EL (cell line): ENCODE measurements at places on chromosomes 6 and 20.

DNA sequence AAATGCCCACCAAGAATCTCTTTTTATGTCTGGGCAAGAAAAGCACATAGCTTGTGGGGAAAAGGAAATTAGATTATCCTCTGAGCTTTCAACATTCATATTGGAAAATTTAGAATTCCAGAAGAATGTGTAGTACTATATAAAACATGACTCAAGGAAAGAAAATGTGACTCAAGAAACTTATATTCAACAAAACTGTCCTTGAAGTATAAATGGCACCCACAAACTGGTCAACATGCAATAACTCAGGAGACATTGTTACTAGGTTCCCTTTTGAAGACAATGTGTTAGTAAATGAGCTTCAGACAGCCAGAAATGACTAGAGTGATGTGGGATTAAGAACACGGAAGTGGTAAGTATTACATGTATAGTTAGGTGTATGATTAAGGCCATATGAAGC is 26.1 kb upstream of the TINAG start:
- DNase-seq = peak; percentile 93

- no peak for DNase-seq
Measured at GRCh38 chr6:42877695-42878094, 1.7 kb upstream of the RPL7L1 start.

- DNase-seq = no peak
Measured at GRCh38 chr6:157758516-157759023, 64.5 kb upstream of the SNX9 start.

DNA sequence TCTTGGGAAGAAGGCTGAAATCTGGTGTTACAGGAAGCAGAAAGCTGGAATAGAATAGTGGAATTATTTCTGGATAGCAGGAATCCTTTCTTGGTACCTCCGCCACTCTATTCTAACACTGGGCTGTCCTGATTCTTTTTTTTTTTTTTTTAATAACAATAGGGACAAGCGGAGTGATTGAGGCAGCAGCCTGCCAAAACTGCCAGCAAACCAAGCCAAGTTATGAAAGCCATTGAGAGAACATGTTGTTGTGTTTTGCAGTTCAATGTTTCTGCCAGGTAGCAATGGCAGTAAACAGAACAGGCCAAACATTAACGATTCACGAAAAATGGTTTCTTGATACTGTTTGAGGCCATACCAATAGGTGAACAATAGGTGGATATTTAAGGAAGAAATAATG is 47.1 kb downstream of the SLC26A8 start:
- no peak for DNase-seq

GRCh38 chr6:37029249-37029971 is 24.0 kb downstream of the FGD2 start:
- DNase-seq = peak; percentile 87
